HEK293T (cell line): ENCODE measurements at places on chromosomes 3 and 15.

GRCh38 chr3:11136830-11137626 is 17.3 kb upstream of the HRH1 start:
- DNase-seq, result peak; percentile 32

DNA sequence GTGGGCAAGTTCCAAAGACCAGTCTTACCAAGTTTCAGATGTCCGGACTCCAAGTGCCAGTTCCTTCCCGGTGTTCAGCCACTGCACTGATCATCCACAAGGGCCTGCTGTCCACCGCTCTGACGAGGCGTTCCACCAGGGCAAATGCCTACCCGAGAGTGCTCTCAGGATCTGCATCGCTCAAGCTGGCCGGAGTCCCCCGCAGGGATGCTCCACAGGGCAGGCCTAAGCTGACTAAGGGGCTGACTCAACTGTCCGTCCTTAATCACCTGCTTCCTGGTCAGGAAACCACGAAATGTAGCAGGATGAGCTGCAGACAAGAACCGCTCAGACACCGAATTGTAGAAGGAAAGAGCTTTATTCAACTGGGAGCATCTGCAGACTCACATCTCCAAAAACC is 341.6 kb downstream of the KCNH8 start:
- no peak for DNase-seq

DNA sequence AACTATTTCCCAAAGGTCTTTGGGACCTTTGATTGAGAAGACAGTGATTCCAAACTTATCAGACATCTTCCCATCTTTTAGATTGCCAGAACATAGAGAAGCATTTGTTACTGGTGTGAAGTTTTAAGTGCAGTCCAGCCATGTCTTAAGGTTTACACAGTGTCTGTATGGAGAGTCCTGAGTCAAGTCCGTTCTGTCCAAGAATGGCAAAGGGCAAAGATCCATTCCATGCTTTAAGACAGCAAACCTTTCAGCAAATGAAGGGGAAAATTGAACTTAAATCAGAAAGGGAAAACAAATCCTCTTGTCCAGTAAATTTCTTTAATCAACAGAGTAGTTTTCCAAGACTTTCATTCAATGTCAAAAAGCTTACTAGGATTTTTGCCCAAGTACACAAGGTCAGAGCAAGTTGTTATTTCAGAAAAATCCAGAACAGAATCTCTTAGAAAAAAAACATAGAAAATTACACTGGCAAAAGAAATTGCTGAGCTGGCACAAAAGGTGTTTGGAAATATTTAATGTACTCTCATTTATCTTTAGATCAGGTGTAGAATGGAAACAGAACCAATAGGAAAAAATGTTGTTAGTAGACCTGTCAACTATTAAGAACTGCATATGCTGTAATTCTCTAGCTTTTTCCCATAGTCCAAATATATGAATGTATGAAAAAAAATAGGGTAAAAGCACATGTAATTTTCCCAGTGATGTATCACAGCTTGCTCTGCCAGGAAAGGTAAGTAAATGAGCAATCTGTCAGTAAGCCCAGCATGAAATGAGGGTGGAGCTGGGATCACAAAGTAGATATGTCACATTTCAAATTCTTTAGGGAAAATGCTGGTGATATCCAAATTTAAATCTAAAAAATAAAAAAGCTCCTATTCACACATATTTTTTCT is 1099.9 kb downstream of the TUSC7 start:
- DNase-seq, result no peak

- no peak for DNase-seq
These were observed 75.3 kb downstream of the SSR3 start for GRCh38 chr3:156479604-156480003.

DNA sequence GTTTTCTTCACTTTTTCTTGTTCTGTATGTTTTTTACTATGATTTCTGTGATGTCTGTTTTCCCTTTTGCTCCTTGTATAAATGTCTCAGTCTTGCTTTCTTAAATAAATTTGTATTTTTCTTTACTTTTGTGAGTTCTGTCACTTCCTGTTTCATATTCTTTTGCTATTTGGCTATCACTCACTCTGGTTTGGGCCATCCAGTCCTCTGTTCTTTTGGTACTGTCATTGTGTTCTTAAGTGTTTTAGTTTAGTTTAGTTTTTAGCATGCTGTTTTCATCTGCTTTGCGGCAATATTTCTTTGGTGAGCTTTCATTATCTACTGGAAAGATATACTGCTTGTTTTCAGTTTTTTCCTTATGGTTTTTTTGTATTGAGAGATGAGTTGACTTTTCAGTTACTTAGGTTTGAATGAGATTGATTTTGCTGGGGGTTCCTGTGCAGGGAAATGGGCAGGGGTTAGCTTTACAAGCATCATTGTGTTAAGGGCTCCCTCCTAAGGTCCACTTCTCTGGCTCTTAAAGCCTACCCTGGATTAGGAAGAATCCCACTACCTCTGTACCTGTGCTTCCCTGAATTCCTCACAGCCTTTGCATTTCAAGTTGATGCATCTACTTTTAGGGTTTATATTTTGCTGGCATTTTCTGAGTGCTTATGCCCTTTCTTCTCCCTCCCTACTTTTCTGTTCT is 35.1 kb downstream of the PDCD6IP start:
- DNase-seq, result no peak

DNA sequence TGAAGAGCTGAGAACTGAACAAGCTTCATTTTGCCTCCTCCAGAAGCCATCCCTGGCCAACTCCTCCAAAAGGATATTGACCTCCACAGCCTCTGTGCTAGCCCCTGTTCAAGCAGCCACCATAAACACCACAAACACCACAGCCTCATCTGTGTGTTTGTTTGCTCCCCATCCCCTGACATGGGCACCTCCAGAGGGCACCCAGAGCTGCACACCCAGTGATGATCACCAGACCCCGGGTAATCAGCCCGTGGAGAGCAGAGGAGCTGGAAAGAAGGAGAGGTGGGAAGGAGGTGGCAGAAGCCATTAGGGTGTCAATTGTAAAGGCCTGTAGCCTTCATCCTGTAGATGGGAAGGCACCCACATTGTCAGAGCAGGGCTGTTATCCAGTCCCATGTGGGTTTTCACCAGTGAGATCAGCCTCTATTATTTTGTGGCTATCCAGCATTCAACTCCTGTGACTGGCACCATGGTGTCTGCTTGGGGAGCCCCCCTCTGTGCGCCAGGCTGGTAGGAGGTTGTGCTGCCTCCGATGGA is 6.8 kb upstream of the WNT7A start:
- DNase-seq, result no peak

DNA sequence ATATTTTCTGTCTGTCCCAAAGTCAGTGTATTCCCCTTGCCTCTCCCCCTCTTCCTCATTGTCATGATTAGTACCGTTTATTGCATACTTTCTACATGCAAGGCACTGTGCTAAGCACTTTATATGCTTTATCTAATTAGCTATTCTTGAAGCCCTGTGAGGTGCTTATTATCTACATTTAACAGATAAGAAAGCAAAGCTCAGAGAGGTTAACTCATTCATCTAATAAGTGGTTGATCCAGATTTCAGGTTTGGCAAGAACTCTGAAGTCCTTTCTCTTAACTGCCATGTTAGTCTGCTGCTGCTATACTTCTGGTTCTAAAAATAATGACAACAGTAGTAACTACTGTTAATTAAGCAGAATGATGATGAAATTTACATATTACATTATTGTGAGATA is 13.5 kb downstream of the IQGAP1 start:
- no peak for DNase-seq
